ENCODE measurements at places on chromosomes 2 and 18.

GRCh38 chr18:75365837-75366236 lies 61.7 kb downstream of the SMIM21 start:
- DNase-seq = no peak

GRCh38 chr18:58140387-58141325 lies 96.6 kb downstream of the NEDD4L start:
- DNase-seq = no peak

- no peak for DNase-seq
Observed at GRCh38 chr2:15307526-15307925, 253.6 kb downstream of the NBAS start.

GRCh38 chr2:215434447-215435279 lies 1.2 kb downstream of the FN1 start:
- DNase-seq = no peak

DNA sequence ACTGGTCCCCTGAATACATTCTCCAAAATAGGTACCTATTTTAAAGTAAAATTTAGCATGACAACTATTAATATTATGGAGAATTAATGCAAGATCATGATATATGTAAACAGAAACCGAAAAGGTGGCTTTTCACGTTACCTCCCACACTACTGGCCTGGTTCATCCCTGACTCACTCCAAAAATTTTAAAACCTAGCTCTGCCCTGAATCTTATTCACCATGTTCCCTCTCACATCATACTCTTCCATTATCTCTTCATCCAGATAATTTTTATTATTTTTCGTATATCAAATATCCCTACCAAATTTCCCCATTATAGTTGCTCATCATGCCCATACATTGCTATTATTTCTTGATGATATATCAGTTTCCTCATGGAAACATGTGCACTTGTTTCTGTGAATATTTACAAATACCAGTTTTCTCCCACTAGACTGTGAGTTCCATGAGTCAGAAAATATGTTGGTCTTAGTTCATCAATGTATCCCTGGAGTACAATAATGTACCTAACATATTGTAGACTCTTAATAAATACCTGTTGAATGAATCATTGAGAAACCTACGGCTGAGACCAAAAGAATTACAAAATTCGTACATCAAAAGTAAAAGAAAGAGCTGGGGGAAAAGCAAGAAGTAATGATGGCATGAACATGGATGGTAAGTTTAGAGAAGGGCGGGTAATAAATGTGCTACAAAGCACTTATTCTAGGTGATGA lies 360.1 kb upstream of the CHAC2 start:
- DNase-seq = no peak

DNA sequence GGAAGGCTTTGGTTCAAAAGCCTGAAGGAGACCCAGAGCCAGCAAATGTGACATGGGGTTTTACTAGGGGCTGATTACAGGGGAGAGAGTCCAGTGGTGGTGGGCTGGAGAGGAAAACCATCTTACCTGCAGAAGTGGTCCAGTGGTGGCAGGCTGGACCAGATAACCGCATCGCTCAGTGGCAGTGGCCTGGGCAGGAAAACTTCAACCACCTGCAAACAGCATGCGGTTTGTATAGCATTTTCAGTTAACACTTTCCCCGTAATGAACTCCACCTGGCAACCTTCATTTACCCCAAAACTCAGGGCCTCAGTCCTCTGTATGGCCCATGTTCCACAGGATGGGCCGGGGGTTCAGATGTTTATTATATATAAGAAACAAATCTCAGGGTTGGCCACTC lies 114.4 kb downstream of the LRRTM1 start:
- DNase-seq = no peak
